ENCODE measurements at places on chromosomes 6 and 20.
A peak's percentile ranks its signal among the peaks of the same experiment; 100 is the strongest.

DNA sequence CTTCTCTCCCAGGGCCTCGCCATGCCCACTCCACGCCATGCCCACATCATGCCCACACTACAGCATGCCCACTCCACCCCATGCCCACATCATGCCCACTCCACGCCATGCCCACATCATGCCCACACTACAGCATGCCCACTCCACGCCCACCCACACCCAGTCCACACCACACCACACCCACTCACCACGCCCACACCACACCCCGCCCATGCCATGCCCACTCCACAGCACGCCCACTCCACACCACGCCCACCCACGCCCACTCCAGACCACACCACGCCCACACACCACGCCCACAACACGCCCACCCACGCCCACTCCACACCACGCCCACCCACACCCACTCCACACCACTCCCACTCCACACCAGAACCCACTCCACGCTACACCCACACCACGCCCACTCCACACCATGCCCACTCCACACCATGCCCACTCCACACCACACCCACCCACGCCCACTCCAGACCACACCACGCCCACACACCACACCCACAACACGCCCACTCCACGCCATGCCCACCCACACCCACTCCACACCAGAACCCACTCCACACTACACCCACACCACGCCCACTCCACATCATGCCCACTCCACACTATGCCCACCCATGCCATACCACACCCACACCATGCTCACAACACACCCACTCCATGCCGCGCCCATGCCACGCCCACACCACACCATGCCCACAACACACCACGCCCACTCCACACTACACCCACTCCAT, 88.6 kb downstream of the ERMARD start:
- peak; percentile 52 for DNase-seq

DNA sequence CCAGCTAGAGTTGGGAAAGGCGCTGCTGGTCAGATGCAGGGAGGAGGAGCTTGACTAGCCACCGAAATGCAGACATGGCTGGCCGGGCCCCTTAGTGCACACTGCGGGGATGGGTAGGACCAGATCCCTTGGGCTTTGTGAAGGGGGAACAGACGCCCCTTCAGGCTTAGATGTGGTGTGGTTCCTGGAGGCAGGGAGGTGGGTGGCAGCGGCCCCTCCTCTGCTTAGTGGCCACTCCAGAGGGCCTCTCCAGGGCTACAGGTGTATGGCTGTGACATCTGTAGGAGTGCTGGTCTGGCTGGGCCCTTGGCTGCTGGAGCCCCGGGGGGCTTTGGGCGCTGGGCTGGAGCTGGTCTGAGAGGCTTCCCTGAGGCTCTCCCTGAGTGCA, 5.9 kb downstream of the CCND3 start:
- no peak for DNase-seq

- no peak for DNase-seq
Observed at GRCh38 chr20:48831718-48832404, 4.1 kb upstream of the PREX1 start.

- no peak for DNase-seq
Observed at GRCh38 chr20:25364879-25365699, 25.5 kb downstream of the ABHD12 start.

- no peak for DNase-seq
Observed at GRCh38 chr6:82362878-82363427, 664 bp upstream of the TPBG start.

DNA sequence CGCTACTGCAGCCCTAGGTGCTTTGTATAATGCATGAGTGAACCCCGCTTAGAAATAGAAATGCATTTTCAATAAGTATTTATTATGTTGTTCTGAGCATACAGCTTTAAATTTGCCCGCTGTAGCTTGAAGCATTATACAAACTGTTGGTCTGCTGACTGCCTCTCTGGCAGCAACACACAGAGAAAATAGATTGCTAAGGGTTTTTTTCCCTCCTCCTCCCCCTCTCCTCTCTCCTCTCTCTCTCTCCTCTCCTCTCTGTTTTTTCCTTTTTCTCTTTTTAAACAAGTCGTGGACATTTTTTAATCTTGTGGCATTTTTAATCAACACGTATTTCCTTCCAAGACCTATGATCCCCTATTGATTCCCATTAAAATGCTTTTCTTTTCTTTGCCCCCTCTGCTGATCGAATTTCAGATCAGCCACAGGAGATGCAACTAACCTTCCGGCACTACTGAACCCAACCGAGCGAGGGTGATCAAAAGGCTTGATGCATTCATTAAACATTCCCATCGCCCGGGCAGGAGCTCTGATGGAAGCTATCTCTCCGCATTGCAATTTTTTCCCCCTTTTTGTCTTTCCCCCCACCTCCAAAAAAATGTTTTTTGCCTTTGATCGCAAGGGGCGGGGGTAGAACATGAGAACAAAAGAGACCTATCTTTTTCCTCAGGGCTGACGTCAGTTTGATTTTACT, 90.7 kb upstream of the ARID1B start:
- no peak for DNase-seq

DNA sequence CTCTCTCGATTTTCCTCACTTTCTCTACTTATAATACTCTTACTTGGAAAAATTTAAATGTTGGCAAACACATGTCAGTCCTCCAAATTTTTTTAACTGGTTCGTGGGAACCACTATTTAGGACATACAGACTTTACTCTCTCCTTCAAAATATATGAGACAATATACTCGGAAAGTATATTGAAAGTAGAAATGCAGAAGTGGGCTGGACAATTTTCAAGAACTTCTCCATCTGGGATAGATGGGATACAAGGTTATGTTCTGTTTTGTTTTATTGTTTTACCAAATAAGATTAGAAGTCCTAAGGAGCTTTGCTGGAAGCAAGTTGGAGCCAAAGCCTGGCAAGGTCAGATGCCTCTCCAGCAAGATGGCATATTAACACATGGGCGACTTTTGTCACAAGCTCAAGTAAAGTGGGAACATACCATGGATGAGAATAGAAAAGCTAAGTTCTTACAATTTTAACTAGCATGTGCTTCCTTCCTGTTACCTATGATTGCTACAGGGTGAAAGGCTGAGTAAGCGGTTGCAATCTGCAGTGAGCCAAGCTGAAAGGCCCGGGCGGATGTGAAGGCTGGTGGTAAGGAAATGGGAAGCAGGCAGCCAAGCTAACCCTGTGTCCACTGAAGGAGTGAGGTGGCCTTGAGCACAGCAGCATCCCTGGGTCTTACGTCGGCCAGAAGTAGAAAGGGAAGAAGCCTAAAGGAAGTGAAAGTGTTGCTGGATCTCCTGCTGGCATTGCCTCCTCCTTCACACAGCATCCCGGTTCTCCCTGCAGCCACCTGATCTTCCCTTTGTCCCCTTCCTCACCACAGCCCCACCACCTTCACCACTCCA, 7.1 kb downstream of the MAP3K5 start:
- no peak for DNase-seq

GRCh38 chr6:105921781-105922180, 164.4 kb upstream of the PRDM1 start:
- DNase-seq, result no peak

- peak; percentile 87 for DNase-seq
Observed at GRCh38 chr20:51639206-51639832, 96.8 kb upstream of the NFATC2 start.

GRCh38 chr20:16491294-16491905, 81.8 kb downstream of the KIF16B start:
- DNase-seq, result no peak

DNA sequence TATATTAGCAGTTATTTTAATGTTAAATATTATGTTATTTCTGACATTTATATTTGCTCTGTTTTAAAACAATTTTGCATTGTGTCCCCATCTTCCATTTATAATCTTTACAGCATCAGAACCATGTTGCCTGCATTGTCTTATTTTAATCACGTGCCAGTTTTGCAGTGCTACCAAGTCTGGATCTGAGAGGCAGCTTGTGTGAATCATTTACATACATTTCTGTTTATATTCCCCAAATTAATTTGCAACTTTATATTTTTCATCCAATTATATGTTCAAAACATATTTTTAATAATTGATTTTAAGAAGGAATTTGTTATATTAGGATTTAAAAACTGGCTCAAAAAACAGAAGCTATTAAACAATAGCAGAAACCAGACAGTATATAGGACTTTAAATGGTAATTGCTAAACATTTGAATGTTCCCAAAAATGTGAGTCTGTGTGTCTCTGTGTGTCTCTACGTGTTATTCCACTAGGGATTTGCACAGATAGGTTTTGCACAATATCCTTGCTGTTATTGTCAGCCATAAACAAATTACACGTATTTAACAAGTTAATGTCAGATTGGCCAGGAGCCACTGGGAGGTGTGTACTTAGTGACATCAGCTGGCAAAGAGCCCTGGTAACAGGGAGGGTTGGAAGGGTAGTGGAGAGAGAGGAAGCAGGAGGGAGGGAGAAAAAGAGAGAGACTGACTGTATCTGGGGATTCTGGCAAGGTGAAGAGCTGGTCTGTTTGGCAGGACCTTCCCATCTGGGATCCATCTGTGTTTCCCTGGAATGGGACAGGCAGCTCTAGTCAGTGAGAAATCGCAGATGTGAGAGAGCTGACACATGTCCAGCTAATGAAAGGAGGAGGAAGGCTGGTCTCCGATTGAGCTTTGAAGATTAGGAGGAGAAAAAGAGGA, 72.1 kb downstream of the CBFA2T2 start:
- DNase-seq, result no peak

DNA sequence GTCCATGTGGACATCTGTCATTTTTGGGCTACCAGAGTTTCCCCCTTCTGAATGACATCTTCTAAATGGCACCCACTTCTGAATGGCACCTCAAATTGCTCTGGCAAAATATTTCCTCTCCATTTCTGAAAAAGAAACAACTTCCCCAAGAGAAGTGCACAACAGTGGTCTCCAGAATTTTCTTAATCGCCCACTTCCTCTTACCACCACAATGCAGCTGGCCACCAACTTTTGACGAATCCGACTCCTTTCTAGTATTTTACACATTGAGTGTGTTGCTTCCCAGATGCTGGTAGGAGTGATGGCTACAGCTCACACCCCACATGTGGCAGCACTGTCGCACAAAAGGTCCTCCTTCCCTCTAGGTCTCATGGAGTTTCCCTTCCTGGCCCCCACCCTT, 216.1 kb downstream of the FOXA2 start:
- DNase-seq, result no peak

DNA sequence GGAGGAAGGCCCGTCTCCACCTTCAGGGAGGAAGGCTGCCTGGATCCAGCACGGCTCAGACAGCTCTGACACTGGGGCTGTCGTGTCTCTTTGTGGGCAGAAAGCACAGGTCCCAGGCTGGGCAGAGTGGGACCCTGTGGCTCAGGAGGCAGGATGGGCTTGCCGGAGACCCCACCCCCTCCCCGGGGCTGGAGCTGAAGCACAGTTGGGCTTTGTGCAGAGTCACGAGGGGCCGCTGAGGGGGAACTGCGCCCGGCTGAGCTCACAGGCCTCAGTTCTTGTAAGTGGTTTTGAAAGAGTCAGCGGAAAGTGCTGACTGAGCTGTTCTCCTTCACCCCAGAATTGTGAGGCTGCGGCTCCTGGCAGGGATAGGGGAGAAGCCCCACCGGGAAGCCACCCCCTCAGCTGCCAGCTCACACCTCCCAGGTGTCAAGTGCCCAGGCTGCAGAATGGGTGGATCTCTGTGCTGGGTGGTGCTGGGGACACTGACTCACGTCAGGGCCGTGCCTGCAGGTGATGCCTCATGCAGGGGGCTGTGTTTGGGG, 145.5 kb upstream of the RNF24 start:
- DNase-seq, result peak; percentile 65

DNA sequence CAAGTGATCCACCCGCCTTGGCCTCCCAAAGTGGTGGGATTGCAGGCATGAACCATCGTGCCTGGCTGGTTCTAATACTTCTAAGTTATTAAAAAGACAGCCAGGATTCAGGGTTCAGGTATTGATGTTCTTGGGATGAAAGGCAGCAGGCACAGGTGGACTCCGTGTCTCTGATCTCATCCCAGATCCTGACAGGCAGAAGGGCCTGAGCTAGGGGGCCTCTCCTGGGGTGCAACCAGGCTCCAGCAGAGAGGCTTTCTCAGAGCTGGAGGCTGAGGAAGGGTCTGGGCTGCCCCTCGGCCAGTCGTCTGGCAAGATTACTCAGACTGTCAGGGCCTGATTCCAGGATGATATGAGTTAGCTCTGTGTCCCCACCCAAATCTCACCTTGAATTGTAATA, 106.3 kb downstream of the SCML4 start:
- DNase-seq, result peak; percentile 54

GRCh38 chr6:130843575-130844320, 16.5 kb downstream of the SMLR1 start:
- no peak for DNase-seq

DNA sequence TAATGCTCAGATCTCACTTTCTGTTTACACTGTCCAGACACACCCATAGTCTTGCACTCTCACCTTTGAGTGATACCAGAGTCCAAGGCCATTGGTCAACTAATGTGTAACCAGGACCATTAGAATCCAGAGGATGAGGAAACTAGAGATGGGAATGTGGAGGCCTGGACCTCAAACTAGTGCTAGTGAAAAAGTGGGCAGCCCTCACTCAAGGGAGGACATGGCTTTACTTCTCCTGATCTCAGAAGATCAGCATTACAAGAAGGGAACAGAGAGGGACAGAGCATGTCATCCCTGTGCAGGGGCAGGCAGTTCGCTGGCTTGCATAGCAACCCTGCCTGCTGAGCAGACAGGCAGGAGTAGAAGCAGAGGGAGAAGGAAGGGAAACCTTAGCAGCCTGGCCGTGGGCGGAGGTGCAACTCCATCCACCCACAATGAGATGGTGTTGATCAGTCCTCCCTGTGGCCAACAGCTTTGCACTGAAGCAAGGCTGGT, 22.6 kb upstream of the XRN2 start:
- DNase-seq, result no peak

GRCh38 chr6:3926150-3926482, 76.9 kb downstream of the FAM50B start:
- DNase-seq, result no peak

GRCh38 chr6:27043244-27043643, 204.3 kb upstream of the PRSS16 start:
- DNase-seq, result no peak

DNA sequence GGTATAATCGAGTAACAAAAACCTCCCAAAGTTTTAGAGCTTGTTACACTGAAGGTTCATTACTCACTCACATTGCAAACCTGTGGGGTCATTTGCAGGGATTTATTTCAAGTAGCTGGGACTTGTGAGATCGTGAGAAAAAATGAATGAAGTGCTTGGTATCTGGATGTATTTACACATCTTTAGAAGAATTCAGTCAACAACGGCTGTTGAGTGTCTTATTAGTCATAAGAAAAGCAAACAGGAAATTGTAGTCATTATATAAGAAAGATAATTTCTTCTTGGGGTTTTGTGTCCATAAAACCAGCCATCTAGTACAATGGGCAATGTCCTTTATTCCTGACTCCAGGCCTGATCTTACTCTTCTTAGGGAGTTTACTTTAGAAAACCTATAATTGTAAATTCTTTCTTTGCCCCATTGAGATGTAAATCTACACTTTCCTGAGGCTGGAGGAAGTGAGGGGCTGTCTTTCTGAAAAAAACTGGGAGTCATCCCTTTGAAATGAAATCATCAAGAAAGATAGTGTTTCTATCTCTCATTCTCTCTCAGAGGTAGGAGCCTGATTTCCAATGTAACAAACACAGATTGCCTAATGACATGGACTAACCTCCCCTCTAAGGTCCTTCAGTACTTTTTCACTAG, 202.5 kb upstream of the ASCC3 start:
- no peak for DNase-seq
